ENCODE measurements at places on chromosomes 3 and 15.

DNA sequence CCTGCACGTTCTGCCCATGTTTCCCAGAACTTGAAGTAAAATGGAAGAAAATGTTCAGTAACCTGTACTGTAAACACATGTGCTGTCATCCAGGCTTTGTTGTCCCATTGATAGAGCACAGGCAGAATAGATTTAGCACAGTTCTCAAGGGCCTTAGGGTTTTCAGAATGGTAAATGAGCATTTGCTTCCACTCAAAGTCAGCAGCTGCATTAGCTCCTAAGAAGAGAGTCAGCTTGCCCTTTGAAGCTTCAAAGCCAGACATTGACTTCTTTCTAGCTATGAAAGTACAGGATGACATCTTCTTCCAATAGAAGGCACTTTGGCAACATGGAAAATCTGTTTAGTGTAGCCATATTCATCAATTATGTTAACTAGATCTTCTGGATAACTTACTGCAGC, 76.2 kb upstream of the TMEM108 start:
- DNase-seq: no peak

GRCh38 chr3:195097331-195098255, 173.4 kb downstream of the XXYLT1 start:
- no peak for DNase-seq

- DNase-seq: no peak
These were observed 44.8 kb downstream of the CEMIP start for GRCh38 chr15:80823995-80824394.

GRCh38 chr3:143182866-143183664, 63.5 kb downstream of the CHST2 start:
- no peak for DNase-seq

DNA sequence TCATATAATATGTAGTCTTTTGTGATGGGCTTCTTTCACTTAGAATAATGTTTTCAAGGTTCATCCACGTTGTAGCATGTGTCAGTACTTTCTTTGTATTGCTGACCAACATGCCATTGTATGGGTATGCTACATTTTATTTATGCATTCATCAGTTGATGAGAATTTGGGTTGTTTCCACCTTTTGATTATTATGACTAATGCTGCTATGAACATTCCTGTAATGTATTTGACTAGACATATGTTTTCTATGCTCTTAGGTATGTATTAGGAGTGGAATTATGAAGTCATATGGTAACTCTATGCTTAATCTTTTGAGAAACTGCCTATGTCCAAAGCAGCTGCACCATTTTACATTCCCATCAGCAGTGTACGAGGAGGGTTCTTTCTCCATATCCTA, 3.2 kb upstream of the PODXL2 start:
- no peak for DNase-seq

GRCh38 chr15:41926185-41927056, 32.6 kb upstream of the SPTBN5 start:
- no peak for DNase-seq

GRCh38 chr3:4523710-4524698, 30.9 kb downstream of the ITPR1 start:
- no peak for DNase-seq

DNA sequence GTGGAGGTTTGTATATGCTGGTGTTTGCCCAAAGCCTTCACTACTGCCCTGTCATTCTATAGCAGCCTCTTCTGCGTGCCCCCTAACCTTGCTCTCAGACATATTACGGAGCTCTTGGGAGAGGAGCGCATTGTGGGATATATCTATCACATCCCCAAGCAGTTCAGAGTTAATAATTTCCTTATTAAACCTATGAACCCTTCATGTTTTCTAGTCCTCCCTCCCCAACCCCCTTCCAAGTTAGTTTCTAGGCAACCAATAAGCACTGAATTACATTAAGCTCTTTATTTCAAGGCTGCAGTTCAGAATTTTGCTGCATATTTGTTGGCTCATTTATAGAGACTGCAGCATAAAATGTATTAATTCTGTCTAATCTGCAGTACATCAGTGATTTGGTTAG, 57.3 kb upstream of the GRM7 start:
- DNase-seq: no peak

GRCh38 chr3:147680837-147681483, 271.8 kb downstream of the ZIC1 start:
- no peak for DNase-seq

DNA sequence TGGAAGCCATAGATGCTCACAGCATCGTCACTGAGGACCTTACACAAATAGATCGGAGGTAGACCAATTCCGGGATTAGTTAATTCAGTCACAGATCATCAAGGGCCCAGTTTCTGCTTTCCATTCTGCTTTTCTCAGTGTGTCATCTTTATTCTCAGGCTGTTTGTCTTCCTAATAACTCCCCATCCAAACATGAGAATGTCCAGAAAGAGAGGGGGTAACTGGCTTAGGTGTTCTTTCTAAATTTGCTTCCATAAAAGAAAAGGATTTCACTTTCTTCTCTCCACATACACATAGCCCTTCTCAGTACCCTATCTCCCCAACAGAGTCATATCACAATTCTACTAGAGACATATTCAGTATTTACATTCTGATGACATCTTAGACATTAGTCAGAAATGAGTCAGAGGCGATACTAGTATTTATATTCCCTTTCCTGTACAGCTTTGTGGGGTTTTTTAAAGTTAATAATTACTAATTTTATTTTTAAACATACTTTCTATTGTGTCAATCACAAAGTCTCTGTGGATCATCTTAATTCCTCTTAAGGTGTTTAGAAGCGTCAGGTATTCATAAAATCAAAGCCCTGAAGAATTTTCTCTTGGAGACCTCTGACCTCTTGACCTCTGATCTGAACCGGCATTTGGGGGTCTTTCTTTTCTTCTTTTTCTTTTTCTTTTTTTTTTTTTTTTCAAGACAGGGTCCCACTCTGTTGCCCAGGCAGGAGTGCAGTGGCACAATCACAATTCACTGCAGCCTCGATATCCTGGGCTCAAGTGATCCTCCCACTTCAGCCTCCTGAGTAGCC, 24.3 kb upstream of the IL12A start:
- peak; percentile 35 for DNase-seq

DNA sequence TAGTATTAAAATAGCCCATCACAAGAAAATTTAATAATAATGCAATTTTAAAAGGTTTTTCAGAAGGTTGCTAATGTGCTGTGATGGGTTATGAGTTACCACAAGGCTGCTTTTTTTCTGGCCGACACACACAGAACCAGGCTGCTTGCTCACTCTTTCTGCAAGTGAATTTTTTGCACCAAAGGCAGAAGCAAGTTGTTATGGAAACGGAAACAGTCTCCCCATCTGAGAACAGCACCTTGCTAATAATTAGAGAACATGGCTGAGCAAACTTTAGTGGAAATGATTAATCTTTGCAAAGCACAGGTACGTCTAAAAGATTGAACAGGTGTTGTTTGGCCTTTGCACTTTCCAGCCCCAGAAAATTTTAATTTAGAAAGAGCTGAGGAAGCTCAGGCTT, 51.0 kb downstream of the CACNA2D3 start:
- no peak for DNase-seq

DNA sequence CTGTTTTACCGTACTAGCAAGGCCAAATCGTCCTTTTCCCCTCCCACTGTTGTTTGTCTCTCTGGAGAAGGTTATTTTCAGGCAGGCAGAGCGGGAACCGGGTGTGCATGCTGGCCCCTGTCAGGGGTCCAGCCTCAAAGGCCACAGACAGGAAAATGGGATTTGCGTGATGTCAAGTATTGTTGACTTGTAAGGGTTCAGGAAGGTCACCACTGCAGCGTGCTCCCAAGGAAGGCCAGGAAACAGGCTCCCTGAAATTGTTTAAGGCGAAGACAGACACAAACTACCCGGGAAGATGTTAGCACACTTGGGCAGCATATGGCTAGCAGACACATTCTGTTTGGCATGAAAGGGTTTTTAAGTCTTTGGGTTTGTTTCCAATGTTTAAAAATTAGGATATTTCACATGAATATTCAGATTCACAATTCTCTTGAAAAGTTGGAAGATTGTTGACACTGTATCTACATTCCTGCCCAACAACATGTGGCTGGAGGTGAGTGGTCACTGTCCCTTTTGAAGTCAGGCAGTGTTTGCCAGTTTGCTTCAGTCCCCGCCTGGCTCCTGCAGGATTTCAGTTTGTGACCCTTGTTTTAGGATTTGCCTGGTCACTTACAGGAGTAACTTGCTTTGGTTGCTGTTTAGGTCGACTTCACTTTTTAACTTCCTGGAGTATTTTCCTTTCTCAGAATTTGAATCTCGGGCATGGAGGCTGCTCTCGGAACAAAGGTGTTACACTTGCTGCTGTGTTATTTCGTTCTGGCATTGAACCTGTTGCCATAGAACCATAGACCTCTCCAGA, 90.4 kb downstream of the BDH1 start:
- no peak for DNase-seq

- DNase-seq: no peak
These were observed 54.7 kb upstream of the ATP13A3 start for GRCh38 chr3:194541483-194541882.

- no peak for DNase-seq
These were observed 592 bp downstream of the MOBP start for GRCh38 chr3:39468108-39468436.

- no peak for DNase-seq
These were observed 129.7 kb downstream of the TPRG1 start for GRCh38 chr3:189301479-189301878.

DNA sequence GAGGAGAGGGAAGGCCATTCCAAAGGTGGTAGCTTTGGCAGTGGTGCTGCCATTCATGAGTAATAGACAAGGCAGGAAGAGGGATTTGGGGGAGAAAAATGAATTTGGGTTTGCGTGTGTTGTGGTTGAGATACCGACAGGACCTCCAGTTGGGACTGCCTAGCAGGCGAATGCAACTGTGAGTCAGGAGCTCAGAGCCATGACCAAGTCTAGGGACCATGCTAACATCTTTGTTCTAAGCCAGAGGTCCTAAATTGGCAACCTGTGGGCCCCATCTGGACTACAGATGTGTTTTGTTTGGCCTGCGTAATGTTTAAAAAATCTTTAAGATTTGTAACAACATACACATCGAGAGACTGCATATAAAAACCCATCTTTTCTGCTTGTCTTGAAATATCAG, 61.6 kb downstream of the SAMMSON start:
- DNase-seq: no peak

DNA sequence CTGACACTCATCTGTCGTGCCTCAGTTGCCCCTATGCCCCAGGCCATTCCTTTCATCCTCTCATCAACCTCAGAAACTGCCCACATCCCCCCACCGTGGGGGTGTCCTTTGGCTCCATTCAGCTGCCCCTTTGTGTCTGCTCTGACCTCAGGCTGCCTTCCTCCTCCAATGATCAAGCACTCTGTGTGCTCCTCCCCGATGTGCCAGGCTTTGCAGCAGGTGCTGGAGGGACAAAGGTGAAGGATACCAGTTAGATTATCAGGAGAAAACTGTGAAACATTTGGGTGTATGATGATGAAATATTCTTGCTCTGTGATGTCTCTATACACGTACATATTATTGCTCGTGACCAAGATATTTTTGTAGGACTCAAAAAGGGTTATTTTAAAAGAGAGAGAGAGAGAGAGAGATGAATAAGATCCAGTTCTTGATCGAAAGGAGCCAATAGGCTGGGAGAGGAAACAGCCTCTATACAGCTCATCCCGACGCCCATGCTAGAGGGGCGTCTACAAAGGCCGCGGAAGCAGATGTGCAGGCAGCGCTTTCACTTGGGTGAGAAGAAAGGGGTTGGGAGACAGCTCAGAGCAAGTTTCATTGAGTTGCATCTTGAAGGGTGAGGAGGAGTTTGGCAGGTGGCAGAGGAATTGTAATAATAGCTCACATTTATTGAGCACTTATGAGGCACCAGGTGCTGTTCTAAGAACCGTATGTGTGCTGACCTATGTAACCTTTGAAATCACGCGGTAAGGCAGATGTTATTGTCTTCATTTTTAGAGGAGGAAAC, 28.3 kb upstream of the ADCY5 start:
- DNase-seq: no peak

GRCh38 chr3:47578691-47579632, at the start of gene CSPG5:
Gene CSPG5 (minus strand): TSS chr3:47578865. CDS start chr3:47578693, 172 bp downstream.
- no peak for DNase-seq

DNA sequence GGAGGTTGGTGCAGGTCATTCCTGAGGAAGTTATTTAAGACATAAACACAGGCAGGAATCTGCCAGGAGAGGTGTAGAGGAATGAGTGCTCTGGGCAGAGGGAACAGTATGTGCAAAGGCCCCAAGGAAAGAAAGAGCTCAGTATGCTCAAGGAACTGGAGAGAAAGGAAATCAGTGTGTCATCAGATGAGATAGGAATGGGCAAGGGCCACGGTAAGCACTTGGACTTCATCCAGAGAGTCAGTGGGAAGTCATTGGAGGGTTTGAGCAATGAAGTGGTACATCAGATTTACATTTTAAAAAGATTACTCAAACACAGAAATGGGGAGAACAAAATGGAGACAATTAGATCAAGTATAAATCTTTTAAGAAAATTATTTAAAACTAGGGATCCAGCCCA, 272.2 kb downstream of the ADAMTSL3 start:
- no peak for DNase-seq

DNA sequence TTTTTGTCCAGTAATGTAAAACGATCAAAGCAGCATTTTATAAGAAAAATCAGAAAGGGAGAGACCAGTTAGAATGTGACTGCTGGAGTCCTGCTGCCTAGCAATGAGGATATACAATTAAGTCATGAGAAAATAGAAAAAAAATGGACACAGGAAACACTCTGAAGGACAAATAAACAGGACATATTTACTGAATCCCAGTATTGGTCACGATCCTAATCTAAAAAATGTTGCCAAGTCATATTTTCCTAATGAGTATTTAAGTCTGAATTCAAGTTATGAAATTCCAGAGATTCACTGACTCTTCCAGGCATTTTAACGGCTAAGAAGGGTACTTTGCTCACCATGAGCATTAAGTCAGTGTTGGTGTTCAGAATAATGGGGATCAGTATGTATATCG, 154.3 kb upstream of the CCDC54 start:
- DNase-seq: peak; percentile 77

DNA sequence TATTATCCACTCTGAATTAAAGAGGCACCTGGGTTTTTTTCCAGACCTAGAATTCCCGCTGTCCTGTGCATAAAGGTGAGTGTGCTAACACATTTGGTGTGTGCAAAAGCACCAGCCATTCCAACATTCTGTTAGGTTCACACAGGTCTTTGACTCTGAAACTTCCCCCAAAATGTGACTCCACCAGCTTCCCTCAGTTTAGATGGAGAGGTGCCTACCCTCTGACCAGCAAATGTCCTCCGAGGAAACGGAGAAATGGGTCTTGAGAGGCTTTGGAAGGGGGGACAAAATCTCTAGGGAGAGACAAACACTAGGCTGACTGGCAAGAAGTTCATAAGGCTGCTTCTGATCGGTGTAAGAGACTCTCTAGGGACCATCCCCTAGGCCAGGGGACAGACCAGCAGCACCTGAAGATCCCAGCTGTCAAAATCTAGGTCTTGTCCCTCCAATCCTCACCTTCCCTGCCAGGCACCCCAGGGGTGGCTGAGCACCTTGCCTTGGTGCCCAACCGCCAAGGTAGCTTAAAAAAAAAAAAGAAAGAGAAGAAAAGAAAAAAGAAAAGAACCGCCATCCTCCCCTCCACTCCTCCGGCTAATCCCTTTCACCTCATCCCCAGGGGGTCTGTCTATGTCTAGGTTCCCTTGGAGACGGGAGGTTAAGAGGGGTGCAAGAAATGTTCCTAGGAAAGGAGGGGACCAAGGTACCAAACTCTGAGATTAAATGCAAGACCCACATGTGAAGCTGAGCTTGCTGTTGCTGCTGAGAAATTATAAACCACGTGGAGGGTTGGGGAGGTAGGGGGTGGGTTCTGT, 2.0 kb upstream of the MECOM start:
- DNase-seq: no peak

- DNase-seq: no peak
These were observed 680.6 kb downstream of the NTRK3 start for GRCh38 chr15:87575896-87576473.

Measured in GM04503 (cell line).